Naive thymus-derived CD8-positive, alpha-beta T cell (primary cell): ENCODE measurements at places on chromosomes 1 and 21.

DNA sequence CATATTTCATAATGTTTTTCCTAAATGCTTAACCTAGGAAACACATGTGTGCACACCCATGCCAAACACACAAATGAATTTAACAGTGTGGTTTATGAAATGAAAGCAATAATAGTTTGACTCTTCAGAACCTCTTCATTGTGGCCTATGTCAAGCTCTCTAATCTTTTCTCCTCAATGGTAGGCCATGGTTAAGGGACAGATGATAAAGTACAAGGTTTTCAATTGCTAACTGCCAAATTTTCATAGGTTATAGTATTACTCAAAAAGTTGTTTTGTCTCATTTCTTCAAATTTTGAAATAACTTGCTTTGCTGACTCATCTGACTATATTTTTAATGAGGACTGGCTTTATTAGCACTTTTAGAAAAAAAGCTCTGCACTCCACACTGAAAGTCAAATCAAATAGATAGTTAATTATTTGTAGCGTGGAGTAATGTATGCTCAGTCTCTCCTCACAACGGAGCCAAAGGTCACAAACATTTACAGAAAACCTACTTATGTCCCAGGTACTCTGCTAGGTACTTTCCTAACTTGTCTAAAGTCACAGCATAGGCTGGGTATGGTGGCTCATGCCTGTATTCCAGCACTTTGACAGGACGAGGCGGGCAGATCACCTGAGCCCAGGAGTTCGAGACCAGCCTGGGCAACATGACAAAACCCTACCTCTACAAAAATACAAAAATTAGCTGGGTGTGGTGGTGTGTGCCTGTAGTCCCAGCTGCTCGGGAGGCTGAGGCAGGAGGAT lies 3.0 kb upstream of the ADCY10 start:
- no peak overlapping the region for H3K4me3 ChIP-seq
- H3K27ac ChIP-seq, result peak overlapping the region; percentile 43
- no peaks in the 10 kb centered on the region for H3K27me3 ChIP-seq

- H3K36me3 ChIP-seq, result no peaks in the 10 kb centered on the region
- no peak overlapping the region for H3K4me3 ChIP-seq
- H3K4me1 ChIP-seq, result no peaks in the 10 kb centered on the region
- DNase-seq, result no peak
Observed at GRCh38 chr1:115437196-115437595, 99.1 kb upstream of the NGF start.

- H3K4me3 ChIP-seq, result peak overlapping the region; percentile 41
- DNase-seq, result no peak
- H3K27me3 ChIP-seq, result peaks cover 2% of the 10 kb centered on the region
- H3K4me1 ChIP-seq, result peaks cover 38% of the 10 kb centered on the region
- peak overlapping the region; percentile 18 for H3K27ac ChIP-seq
Observed at GRCh38 chr1:169484101-169484500, 1.6 kb downstream of the SLC19A2 start.

DNA sequence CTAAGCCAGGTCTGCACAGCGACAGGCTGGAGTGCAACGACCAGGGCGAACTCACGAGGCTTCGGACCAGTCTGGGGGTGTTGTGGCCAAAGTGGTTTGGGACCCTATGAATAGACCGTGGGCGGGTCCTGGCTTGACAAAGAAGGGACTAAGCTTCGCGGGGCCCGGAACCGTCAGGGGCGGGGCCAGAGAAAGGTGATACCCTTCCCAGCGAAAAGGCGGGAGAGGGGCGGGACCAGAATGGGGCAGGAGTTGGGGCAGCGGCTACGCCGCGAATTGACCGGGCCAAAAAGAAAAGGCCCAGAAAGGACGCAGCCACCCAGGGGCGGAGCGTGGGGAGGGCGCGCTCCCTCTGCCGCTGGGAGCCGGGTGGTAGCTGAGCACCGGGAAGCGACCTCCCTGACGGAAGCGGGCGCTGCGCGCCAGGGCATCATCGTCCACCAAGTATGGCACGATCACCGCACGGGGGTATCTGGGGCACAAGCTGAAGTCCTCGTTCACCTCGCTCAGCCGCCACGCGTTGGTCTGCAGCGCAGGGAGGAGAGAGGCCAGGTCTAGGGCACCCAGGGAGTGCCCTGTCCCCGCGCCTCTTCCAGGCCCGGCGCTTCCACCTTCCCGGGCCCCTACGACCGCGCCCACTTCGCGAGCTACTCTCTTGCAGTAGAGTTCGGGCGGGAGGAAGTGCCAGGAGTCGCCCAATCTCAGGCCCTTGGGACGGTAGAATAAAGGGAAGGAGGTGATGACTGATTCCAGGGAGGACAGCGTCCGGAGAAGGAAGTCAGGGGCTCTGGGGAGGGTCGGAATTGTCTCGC lies 6.7 kb upstream of the FAM167B start:
- no peaks in the 10 kb centered on the region for H3K36me3 ChIP-seq
- H3K4me1 ChIP-seq, result peaks cover 19% of the 10 kb centered on the region
- H3K4me3 ChIP-seq, result peak overlapping the region; percentile 93
- peak overlapping the region; percentile 84 for H3K27ac ChIP-seq
- peak; percentile 60 for DNase-seq

- peaks cover under 1% of the 10 kb centered on the region for H3K27me3 ChIP-seq
- no peak overlapping the region for H3K4me3 ChIP-seq
- H3K27ac ChIP-seq, result no peak overlapping the region
- H3K4me1 ChIP-seq, result no peaks in the 10 kb centered on the region
Observed at GRCh38 chr1:176701151-176701866, 238.3 kb downstream of the PAPPA2 start.

DNA sequence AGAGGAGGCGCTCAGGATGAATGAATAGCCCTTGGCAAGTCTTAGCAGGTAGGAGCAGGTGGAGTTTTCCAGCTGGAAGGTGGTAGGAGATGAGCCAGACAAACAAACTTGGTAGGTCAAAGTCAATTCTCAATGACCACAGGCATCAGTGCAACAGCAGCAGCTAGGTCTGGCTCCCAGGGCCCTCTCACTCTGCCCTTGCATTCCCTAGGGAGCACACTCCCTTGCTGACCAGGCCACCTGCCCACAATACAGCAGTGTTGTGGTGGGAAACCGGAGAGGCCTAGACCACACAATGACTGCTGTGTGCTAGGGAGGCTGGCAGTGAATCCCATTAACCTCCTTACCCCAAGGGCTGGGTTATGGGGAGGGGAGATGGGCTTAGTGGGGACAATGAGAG lies 13.0 kb upstream of the PAQR6 start:
- H3K27ac ChIP-seq, result no peak overlapping the region
- no peak overlapping the region for H3K4me3 ChIP-seq
- peaks cover 23% of the 10 kb centered on the region for H3K36me3 ChIP-seq

DNA sequence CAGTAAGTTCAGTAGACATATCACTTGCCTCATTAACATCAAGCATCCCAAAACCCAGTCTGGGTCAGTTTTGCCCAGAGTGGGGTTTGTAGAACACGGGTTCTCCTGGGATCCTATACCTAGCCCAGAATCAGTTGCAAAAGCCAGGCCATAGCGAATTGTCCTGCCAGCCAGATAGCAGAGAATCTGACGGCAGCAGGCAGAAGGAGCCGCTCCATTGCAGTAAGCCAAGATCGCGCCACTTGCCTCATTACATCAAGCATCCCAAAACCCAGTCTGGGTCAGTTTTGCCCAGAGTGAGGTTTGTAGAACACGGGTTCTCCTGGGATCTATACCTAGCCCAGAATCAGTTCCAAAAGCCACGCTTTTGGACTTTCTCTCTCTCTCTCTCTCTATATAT lies 19.1 kb downstream of the NDUFS5 start:
- H3K36me3 ChIP-seq, result peaks cover 30% of the 10 kb centered on the region
- H3K4me1 ChIP-seq, result peaks cover 8% of the 10 kb centered on the region
- H3K4me3 ChIP-seq, result no peak overlapping the region
- H3K27ac ChIP-seq, result peak overlapping the region; percentile 56
- no peak for DNase-seq

DNA sequence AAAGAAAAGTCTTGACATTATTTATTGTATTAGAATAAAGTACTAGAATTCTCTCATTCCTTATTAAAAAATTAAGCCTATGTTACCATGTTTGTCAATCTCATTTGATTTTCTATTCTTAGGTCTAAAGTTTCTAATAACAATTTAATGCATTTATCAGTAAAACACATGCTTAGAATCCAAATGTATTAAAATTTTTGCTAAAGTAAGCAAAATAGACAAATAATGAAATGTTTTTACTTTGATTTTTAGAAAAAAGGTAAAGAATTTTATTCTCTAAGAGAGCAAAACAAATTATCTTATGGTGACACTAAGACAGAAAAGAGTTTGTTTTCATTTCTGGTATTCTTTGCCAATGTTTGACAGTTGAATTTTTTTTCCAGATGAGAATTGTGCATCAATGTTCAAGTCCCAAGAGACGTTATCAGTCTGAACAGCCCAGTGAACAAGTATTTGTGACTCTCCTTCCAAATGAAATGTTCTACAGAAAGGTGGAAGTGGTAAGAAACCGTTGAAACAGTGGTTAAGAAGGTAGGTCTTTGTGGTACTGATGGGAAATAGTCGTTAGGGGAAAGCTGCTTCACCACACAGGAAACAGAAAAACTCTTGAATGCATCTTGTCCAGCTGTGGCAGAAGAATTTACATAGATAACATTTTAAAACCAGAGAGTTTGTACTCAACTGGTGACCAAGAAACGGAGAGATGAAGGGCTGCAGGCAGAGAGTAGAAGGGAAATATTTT lies 402.5 kb downstream of the PTPRC start:
- H3K27ac ChIP-seq, result peak overlapping the region; percentile 48
- peaks cover 38% of the 10 kb centered on the region for H3K4me1 ChIP-seq
- H3K4me3 ChIP-seq, result peak overlapping the region; percentile 76
- no peaks in the 10 kb centered on the region for H3K36me3 ChIP-seq

GRCh38 chr1:27634985-27635367 lies at the start of gene FGR:
TSS of gene FGR (minus strand) at chr1:27635185. CDS start at chr1:27623916, 11,269 bp downstream.
- peaks cover 70% of the 10 kb centered on the region for H3K4me1 ChIP-seq
- H3K27me3 ChIP-seq, result no peaks in the 10 kb centered on the region
- peak within 1 kb of the TSS; percentile 76 for H3K27ac ChIP-seq
- DNase-seq, result no peak
- H3K4me3 ChIP-seq, result peak within 1 kb of the TSS; percentile 82
- no peaks in the 10 kb centered on the region for H3K36me3 ChIP-seq
